ENCODE measurements at places on chromosomes 1 and 21.

DNA sequence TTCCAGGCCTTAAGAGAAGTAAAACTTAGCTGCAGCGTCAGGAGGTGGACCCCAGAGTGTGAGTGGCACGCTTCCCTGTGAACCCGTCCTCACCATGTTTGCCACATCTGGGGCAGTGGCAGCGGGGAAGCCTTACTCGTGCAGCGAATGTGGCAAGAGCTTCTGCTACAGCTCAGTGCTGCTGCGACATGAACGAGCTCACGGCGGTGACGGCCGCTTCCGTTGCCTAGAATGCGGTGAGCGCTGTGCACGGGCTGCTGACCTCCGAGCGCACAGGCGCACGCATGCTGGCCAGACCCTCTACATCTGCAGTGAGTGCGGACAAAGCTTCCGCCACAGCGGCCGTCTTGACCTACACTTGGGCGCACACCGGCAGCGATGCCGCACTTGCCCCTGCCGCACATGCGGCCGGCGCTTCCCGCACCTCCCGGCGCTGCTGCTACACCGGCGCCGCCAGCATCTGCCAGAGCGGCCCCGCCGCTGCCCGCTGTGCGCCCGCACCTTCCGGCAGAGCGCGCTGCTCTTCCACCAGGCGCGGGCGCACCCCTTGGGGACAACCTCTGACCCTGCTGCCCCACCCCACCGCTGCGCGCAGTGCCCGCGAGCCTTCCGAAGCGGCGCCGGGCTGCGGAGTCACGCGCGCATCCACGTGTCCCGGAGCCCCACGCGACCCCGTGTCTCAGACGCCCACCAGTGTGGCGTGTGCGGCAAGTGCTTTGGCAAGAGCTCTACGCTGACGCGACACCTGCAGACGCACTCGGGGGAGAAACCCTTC, 9.3 kb downstream of the ZNF672 start:
- DNase-seq = no peak

DNA sequence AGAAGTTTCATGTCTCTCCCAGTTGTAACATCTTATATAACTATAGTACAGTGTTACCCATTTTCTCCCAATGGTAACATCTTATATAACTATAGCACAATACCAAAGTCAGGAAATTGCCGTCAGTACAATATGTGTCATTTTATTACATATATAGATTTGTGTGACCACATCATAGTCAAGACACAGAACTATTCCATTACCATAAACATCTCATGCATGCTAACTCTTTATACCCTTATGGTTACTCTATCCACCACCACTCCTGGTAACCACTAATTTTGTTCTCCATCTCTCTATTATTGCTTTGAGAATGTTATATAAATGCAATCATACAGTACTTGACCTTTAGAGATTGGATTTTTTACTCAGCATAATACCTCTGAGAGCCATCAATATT, 120.7 kb downstream of the BACH1 start:
- DNase-seq = no peak

DNA sequence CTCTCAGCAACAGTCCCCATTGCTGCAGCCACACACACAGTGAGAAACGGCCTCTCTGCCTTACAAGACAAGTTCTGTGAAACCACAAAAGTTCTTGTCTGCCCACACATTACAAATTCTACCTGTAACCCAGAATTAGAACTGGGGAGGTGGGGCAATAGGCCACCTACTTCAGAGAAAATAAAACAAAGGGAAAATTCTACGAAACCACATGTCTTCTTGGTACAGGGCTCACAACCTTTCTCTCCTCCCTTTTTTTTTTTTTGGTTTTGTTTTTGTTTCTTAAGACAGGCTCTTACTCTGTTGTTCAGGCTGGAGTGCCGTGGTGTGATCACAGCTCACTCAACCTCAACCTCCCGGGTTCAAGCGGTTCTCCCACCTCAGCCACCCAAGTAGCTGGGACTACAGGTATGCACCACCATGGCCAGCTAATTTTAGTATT, 30.2 kb downstream of the LPAR3 start:
- peak; percentile 8 for DNase-seq

GRCh38 chr1:185939142-185939541, 205.0 kb downstream of the HMCN1 start:
- no peak for DNase-seq

DNA sequence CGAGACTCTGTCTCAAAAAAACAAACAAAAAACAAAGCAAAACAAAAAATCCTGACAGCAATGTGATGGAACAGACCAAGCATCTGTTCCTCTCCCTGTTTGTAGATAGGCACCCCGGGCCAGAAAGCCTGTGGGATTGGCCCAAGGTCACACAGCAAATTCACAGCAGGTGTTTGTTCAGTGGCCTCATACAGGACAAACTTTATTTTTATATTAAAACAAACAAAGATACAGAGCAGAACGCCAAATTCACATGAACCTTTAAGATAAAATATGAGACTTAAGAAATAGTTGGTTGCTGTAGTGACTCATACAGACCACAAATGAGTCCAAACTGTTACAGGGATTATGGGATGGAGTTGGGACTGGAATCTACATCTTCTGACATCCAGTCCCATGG, 2.3 kb upstream of the CELA2A start:
- no peak for DNase-seq

DNA sequence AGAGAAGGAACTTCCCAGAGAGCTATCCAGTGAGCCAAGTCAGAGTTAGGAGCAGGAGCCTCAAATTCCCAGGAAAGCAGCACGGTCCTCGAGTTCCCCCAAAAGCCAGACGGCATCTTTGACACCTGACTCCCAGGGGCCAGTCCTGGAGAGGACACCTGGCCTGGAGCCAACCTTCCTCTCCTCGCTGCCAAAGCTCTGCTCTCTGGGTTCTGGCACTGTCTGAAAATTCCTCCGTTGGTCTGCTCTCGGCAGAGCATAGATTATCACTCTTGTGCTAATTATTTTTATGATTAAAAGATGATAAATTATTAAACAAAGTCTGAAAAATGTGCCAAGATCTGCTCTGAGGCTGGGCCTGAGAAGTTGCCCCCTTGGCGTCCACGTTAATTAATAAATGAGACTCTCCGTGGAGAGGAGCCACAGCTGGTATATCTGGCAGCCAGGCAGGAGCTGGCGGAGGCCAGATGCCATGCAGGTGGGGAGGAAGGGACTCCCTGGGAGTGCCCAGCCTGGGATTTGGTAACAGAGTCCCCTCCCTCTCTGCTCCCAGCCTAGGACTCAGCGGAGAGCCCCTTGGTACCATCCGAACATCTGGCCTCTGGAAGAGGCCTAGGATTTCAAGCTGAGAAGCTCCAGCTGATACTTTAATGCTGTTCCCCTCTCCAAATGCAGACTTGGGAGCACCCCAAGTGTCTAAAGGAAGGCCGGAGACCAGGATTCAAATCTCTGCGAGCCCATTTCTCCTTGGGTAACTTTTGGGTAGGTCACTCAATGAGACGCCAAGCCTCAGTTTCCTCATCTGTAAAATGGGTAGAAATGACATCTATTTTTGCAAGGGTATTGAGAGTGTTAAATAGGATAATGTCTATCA, 163.7 kb upstream of the POU3F1 start:
- no peak for DNase-seq

DNA sequence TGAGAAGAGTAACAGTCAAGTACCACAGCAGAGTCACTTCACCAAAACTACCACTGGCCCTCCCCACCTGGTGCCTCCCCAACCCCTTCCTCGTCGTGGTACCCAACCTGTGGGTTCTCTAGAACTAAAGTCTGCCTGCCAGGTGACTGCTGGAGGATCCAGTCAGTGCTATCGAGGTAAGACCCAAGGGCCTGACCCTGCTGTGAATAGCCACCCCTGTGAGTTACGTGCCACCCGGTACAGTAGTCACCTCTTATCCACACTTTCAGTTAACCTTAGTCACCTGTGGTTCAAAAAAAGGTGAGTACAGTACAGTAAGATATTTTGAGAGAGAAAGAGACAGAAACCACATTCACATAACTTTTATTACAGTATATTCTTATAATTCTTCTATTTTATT, 16.5 kb downstream of the TTF2 start:
- DNase-seq = no peak

GRCh38 chr1:50271968-50272578, 151.2 kb downstream of the DMRTA2 start:
- DNase-seq = no peak

- no peak for DNase-seq
Observed at GRCh38 chr1:161051219-161051618, 5.4 kb upstream of the USF1 start.

DNA sequence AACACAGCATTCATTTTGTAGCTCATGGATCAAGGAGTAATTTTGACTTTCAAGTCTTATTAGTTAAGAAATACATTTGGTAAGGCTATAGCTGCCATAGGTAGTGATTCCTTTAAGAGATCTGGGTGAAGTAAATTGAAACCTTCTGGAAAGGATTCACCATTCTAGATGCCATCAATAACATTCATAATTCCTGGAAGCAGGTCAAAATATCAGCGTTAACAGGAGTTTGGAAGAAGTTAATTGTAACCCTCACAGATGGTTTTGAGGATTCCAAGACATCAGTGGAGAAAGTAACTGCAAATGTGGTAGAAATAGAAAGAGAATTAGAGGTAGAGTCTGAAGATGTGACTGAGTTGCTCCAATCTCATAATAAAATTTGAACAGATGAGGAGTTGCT, 216.6 kb downstream of the GREM2 start:
- no peak for DNase-seq

DNA sequence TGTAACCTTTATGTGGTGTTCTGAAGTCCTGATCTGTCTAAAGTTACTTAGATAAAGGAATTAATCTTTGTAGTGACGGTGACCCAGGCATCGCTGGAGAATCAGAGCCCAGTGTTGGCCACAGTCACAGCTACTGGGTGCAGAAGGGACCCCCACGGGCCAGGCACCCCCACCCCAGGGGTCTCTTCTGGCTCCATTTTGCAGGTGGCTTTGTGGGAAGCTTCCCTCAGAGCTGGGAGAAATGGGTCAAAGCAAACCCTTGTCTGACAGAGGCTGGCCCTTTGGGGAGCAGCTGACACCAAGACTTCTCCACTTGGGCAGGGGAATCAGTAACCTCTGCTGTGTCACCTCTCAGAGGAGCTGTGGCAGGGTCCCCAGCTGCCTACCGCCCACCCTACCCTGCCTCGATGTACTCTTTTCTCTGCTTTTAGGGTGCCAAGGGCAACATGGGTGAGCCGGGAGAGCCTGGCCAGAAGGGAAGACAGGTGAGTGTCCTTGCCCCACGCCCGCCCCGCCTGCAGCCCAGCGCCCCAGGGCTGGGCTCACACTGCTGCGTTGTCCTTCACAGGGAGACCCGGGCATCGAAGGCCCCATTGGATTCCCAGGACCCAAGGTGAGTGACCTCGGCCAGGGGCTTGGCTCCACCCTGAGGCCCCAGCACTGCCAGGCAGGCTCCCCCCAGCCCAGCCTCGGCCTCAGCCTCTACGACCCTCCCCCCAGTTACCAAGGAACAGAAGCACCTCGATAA, 17.7 kb downstream of the COL6A2 start:
- no peak for DNase-seq

DNA sequence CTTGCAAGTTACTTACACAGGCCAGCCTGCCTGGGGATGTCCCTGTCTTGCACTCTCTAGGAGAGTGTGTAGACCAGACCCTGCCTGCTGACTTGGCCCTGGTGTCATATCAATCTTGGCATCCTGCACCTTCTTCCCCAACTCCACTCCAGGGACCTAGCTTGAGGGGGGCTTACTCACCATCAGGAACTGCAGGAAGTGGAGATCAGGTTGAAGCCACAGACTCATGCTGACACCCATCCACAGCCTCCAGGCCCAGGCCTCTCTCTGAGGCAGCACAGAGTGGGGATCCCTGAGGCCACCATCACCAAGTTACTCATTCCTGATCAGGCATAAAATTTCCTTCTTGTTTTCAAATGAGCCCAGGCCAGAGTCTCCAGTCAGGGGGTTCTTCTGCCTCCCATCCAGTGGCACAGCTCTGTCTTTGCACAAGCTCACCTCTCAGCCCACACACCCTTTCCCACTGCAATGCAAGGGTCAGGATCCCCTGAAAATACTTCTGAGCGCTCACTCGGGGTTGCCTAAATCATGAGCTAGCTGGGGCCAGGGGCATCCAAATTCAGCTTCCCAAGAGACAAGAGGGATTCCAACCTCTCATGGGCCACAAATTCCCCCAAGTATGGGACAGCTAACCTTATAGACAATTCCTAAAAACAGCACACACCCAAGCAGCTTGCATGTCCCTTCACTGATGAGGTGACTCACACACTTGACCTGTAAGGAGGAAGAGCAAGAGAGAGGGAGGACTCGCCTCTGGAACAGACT, 33.5 kb downstream of the CSMD2 start:
- no peak for DNase-seq

- no peak for DNase-seq
Observed at GRCh38 chr1:94578856-94579255, 37.3 kb upstream of the F3 start.

GRCh38 chr1:157262891-157263290, 124.7 kb upstream of the ETV3 start:
- no peak for DNase-seq

DNA sequence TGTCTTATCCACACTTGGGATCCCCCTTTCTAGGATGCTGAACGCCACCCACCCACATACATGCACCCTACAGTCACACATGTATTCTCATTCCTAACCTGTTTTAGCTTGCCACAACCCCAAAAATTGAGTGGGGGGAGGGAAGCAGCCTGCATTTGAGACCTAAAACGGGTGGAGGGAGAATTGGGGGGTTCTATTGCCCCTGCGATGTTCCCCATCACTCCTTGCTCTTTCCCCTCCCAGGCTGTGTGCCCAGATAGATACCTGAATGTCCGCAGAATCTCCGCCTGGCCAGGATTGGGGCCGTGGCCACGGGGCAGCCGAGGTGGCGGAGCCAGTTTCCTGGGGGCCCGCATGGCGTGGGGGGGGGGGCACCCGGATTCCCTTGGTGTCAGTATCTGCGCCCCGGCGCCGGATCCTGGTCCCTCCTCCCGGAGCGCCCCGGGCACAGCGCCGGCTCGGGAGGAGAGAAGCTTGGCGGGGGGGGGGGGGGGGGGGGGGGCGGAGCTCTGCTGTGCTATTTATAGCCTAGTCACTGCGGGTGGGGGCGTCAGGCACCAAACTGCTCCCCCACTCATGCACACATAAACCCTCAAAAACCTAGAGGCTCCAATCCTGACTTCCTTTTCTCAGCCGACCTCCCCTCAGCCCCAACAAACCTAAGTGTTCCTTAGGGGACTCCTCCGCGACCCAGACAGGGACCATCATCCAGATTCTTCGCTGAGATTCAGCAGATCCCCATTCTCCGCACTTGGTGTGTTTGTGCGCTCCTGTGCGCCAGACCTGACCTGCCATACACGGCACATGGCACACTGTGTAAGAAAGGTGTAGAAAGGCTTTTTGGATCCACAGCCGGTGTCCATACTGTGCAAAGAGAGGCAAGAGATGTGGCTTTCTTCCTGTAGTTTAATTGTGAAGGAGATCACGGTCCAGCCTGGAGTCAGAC, 1.9 kb downstream of the ANKRD34A start:
- no peak for DNase-seq

- no peak for DNase-seq
Observed at GRCh38 chr1:246856371-246856770, 75.4 kb downstream of the AHCTF1 start.

- DNase-seq = no peak
Observed at GRCh38 chr1:247300491-247301175, 31.0 kb downstream of the ZNF496 start.

DNA sequence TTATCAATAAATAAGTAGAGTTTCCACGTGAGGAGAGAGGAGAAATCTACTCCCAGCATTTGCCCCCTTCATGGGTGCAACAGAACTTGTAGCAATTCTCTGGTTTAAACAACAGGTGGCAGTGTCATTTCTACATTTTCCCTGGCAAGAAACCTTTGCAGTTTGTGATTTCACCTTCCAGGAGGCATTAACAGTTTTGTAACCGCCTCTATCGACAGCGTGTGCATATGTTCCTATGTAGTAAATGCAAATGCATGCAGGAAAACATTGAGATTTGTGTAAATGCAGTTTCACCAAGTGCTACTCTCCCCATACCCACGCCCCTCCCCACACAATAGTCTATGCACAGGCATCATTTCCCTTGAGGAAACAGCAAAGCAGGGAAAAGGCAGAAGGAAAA, 494.7 kb downstream of the SMYD3 start:
- no peak for DNase-seq

Measured in stimulated activated CD8-positive, alpha-beta memory T cell treated with anti-CD3 and anti-CD28 coated beads, Interleukin-15, amount 100 ng/mL, for 48 hours (primary cell).